ENCODE measurements at places on chromosomes 1 and 21. TPM values are rescaled to one million over a fixed set of nuclear protein-coding genes. Genes with fewer than 3 reads are reported as not detected.

DNA sequence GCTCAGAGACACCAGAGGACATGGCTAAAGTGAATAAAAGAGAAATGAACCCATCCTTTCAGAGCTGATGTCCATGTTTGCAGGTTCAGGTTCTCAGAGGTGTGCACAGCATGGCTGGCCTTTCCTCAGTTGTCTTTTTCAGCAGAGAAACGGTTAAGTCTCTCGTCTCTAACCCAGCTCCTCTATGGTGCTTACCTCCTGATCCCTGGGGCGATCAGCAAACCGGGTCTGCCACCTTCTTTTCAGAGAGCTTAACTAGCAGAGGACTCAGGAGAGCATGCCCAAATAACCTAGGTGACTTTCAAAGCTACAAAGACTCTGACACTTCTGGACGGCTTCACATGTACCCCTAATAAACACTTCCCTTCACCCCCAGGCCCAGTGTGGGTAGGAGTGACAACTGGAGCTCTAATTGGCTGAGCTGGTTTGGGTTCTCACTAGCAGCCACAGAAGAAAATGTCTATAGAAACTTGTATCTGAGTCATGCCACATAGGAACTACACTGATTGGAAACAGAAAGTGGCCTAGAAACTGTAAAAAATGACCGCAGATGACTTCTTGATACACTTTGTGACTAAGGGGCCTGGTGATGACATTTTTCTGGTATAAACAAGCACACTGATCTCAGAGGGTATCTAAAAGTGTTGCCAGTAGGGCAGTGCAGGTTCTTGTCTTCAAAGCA lies at the start of gene AIM2:
Gene AIM2 (minus strand): TSS at position 329 of the 682 bp plus-strand sequence. CDS start 3,267 bp downstream, outside the sequence.
- peak; percentile 75 for ATAC-seq

DNA sequence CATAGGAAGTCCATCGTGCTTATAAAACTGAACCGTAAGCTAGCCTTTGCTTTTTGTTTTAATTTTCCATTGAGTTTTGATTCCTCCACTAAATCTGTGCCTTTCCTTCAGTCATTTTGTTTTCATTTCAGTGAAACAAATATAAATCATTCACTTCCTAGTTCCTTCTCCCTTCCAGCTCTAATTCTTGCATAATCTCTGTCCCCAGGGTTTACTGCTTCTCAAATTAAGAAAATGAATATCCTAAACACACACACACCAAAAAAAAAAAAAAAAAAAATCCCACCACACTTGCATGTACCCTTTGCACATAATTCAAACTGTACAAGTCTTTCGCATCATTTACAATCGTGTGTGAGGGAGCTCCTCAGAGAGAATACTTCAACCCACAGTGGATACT lies 6.8 kb downstream of the KCNH1 start:
- no peak for ATAC-seq

- ATAC-seq = no peak
These were observed 13.6 kb upstream of the FAM89A start for GRCh38 chr1:231053493-231054162.

SPRR2B gene
- total RNA-seq = 27.1 TPM

DNA sequence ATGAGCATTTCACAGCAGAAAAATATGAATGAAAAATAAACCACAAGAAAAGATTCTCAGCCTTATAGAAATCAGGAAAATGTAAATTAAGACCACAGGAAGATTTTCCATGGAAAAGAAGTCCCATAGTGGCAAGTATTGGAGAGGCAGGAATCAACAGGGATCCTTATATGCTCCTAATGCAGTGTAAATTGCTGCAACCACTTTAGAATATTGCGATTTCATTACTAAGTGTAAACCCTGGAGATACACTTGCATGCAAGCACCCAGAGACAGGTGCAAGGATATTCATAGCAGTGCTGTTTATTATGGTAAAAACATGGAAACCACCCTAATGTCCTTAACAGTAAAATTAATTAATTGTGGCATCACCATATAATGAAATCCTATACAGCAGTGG lies 10.6 kb upstream of the LRP8 start:
- no peak for ATAC-seq

- ATAC-seq = no peak
These were observed 75.7 kb downstream of the ENAH start for GRCh38 chr1:225577241-225577640.

- no peak for ATAC-seq
These were observed 29.1 kb upstream of the PLA2G4A start for GRCh38 chr1:186799689-186800054.

KLHDC9 gene
- 4.5 TPM for total RNA-seq

DNA sequence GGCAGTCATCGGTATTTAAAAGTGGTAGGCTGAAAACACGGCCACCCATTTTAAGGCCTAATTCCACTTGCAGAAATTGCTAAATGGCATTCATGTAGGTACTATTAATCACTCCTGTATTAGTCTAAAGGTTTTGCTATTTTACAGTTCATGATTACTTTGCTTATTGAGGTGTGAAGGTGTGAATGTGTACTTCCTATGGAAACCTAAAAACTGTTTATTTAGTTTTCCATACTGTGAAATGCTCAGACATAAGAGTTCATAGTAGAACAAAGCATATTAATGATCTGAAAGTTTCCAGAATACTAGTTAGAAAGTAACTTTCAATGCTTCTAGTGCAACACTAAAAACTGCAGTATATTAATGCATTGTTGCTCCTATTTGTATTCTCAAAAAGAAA lies 69.8 kb downstream of the ITGB3BP start:
- ATAC-seq = no peak

- peak; percentile 59 for ATAC-seq
These were observed 36.0 kb upstream of the IL19 start for GRCh38 chr1:206734499-206735142.

DNA sequence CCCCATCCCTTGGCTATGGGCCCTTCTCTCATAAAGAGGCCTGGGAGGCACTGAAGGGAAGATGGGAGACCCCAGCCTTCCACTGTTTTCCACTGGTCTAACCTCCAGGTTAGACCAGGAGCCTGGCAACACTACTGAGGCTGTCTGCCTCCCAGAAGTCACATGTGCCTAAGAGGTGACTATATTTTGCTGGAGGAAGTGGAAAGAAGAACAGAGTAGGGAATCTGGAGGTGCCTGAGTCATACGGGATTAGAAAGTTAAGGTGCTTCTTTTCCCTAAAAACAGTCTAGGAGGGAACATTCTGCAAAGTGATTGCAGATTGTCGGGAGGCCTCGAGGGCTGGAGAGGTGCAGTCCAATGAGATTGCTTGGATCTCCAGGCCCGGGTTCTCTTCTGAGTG lies 4.6 kb downstream of the NFASC start:
- no peak for ATAC-seq
